ENCODE measurements at places on chromosomes 7 and 10.

GRCh38 chr7:81170291-81170690 is 251.4 kb upstream of the SEMA3C start:
- DNase-seq = no peak

- DNase-seq = no peak
Measured at GRCh38 chr10:35091994-35092790, 2.1 kb upstream of the CUL2 start.

- DNase-seq = no peak
Measured at GRCh38 chr10:12594448-12594944, 245.1 kb downstream of the CAMK1D start.

DNA sequence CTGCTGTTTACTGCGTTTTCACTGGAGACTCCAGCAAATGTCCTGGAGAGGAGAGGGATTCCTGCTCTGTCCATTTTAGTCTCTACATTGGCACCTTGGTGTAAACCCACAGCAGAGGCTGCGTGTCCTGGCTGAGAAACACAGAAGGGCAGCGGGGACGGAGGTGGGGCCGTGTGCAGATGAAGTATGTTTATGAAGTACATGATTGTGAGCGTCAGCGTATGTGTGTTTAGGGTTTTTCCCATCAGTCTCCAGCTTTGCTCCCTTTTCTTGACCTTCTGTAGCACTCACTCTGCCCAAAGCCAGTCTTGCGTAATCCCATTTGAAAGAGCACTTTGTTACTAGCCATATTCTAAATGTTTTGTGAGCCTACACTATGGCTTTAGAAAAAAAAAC is 750.7 kb upstream of the SORCS1 start:
- DNase-seq = no peak

- DNase-seq = no peak
Measured at GRCh38 chr10:91590904-91591796, 41.7 kb downstream of the PPP1R3C start.

DNA sequence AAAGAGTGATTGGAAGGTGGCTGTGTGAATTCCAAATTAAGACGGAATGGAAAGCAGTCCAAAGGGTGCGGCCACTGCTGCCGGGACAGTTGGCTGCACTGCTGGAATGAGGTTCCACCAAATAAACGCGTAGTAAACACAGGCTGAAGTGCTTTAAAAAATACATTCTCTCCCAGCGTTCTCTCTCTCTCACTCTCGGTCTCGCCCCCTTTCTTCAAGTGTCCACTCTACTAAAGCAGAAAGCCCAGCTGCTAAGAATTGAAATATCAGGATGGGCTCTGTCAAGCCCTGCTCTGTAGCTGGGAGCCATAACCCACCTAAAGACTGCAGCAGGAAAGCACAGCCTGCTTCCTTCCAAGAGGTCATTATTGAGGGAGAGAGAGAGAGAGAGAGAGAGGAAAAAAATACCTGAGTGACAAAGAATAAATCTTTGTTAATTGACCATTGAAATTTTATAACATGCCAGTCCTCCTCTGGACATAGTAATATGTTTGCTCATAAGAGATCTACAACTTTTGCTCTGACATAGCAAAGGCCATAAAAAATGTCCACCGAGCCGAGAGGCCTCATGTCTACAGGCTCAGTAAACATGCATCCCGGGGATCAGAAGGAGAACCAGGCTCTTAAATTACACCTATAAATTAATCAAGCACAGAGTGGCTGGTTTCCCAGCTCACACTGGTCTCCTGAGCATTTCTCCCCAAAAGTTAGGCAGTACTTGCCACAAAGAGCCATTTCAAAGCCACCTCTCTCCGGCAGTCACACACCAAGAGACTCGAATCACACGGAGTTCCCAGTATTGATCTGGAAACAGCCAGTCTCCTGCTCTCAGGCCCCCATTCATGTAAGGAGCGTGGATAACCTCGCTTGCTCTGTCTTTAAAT is 72.8 kb downstream of the FGFR2 start:
- DNase-seq = no peak

- no peak for DNase-seq
Measured at GRCh38 chr7:137160236-137160635, 183.3 kb downstream of the PTN start.
